ENCODE measurements at places on chromosomes 2 and 18.

- no peak for DNase-seq
Measured at GRCh38 chr18:79542876-79543750, 136.5 kb upstream of the CTDP1 start.

- DNase-seq: no peak
Measured at GRCh38 chr18:10317864-10318690, 136.4 kb upstream of the APCDD1 start.

DNA sequence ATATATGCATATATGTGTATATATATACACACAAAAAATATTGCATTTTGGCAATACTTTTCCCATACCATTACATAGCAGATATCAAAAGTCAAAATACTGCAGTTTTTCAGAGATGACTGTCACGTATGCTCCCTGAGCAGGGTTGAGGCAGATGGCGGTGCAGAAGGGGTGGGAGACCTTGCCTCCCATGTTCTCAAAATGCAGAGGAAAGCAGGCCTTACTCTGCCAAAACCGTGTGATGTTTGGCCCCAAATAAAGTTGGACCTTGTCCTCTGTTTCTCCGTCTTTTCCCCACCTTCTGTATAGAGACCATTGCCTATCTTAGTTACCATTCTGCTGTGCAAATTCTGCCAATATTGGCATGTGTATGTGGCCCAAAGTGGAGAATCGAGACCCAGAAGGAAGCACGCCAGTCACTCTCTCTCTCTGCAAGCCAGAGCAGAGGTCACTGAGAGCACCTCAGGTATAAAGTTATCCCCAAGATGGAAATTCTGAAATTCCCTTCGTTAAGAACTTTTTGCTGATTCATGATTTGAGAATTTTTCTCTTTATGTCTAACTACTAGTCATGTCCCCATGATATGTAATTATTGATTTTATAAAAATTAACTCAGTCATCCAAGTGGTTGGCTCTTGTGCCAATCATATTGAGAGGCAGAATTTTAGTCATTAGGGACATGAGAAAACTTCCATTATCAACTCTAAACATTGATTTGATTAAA, 898.8 kb downstream of the EPHA4 start:
- no peak for DNase-seq

GRCh38 chr2:233115741-233116140, 55.6 kb downstream of the INPP5D start:
- no peak for DNase-seq

- DNase-seq: no peak
Measured at GRCh38 chr2:48482769-48483168, 47.2 kb upstream of the STON1 start.

DNA sequence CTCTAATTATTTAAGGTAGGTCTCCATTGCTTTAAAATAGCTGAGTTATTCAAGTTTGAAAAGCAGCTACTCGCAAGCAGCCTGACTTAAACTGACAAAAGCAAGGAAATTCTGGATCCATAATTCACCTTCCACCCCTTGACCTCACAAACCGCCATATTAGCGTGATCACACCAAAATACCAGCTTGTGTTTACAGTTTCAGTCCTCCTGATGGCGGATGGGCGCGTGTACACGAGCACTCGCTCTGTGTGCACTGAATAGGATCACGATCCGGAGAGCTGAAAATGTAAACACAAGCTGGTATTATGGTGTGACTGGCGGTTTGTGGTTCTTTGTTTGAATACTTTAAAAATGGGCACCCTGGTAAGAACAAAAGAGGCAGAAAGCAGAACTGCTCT, 42.4 kb upstream of the PSMD14 start:
- DNase-seq: no peak

DNA sequence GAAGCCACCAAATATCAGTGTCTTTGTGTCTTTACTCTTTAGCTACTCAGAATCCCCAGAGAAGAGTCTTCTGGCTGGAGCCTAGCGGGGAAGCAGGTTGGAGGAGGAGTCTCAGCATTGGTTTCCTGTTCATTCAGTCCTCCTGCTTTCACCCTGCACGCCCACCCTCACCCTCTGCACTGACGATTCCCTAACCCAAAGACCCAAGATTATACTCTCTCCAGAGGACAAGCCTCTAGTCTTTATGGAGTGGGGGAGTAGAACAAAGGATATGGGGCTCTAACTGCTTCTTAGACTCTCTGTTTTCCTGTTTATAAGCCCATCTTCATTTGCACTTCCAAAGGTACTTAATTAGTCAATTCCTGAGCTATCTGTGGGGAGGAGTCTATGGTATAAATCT, 338.8 kb downstream of the AGPS start:
- no peak for DNase-seq

GRCh38 chr2:157355618-157356017, 30.0 kb upstream of the ERMN start:
- DNase-seq: peak; percentile 61

GRCh38 chr2:73836141-73836943, 7.6 kb downstream of the STAMBP start:
- DNase-seq: no peak

GRCh38 chr2:174694920-174695319, 69.4 kb downstream of the CHRNA1 start:
- DNase-seq: no peak

DNA sequence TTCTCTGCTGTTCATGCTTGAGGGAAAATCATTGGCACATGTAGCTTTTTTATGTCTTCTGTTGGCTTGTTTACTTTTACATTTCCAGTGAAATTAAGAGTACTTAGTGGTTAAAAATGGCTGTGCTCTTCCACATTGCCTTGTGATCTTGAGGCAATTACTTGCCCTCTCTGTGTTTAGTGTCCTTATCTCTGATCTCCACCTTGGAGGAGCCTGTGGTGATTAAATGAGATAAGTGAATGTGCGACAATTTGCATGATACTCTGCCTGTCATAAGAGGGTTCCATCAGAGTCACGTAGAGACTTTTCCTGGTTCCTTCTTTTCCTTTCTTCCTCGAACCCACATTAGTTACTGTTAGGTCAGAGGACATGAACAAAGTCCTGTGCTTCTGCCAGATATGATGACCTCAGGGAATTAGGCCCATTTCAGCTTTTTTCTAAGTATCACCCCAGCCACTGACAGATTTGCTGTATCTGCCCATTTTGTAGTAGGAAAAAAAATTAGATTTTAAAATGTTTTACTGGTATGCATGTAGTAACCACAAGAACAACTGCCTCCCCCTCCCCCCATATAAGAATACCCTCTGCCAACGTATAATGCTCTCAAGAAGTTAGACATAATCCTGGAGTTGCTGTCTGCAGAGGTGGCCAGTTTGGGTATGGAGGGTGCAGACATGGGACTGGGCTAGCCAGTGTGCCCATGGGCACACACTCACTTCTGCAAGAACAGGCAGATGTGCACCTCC, 51.9 kb downstream of the TET3 start:
- DNase-seq: no peak

- DNase-seq: no peak
Measured at GRCh38 chr2:58308435-58308834, 67.3 kb upstream of the FANCL start.

- DNase-seq: no peak
Measured at GRCh38 chr2:127081826-127082633, 24.9 kb downstream of the BIN1 start.

GRCh38 chr18:41199212-41199611, 755.8 kb upstream of the PIK3C3 start:
- no peak for DNase-seq

DNA sequence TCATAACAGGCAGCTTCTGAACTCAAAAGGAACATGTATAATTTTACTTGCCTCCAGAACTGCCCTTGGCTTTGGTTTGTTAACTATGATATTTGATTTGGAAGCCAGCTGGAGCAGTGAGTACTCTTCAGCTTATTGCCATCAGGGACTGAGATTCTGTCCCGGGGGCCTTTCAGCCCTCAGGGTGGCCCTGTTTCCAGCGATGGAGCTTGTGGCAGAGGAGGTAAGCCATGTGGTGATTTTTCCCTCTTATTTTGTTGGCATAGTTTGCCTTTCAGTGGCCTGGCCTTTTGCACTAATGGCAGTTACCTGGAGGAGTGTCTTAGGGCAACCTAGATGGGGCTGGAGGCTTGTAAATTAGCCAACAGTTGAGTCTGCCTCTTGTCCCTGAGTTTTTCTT, 1955.0 kb upstream of the LRRTM1 start:
- no peak for DNase-seq

DNA sequence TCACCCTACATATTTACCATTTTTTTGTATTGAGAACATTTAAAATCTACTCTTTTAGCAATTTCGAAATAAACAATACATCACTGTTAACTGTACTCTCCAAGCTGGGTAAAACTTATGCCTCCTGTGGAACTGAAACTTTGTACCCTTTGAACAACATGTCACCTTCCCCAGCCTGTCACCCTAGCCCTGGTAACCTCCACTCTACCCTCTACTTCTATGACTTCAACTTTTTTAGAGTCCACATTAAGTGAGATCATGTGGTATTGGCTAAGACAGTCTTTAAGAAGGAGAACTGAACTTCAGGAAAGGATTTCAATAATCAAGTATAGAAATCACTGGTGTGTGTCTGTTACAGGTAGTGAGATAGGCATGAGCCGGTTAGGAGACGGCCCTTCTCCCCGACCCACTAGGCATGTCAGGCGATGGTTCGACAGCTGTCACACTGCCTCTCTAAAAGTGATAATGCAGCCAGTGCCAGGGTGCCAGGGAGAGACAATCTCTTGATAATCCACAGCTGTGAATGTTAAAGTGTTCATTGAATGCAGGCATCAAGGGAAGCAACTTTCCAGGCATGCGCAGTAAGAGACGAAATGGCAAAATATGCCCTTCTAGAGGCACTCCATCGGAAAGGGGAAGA, 74.6 kb upstream of the RNF152 start:
- DNase-seq: no peak

GRCh38 chr2:30078521-30078920, 68.3 kb upstream of the YPEL5 start:
- DNase-seq: peak; percentile 11

DNA sequence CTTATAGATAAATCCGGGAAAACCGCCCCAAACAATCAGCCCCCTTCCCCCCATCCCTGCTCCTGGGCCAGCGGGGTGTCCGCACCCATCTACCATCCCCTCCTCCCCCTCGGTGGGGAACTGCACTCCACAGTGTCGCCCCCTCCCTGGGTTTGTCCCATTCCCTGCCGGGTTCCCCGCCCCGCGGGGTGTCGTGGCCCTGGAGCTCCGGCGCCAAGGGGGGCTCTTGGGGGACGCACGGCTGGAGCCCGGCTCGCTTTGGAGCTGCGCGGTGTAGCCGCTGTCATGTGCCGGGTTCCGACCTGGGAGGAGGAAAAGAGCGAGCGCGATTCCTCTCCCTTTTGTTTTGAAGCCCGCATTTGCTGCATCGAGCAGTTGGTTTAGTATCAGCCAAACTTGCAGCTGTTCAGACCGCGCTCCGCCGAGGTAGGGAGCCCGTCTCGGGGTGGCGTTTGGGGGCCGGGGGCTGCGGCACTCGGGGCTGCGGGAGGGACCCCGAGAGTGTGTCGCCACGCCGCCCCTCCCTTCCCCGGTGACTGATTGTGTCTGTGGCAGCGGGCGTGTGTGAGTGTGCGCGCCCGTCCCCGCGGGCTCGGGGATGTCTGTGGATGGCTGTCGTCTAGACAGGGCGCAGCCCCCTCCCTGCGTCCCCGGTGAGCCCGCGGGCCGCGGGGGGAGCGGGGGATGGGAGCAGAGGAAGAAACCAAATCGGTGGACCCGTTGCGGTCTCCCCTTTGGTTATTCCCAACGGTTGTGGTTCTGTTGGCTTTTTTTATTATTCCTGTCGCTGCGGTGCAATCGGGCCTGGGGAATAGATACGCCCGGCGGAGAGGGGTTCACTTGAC, 797 bp downstream of the CTIF start:
- peak; percentile 58 for DNase-seq

DNA sequence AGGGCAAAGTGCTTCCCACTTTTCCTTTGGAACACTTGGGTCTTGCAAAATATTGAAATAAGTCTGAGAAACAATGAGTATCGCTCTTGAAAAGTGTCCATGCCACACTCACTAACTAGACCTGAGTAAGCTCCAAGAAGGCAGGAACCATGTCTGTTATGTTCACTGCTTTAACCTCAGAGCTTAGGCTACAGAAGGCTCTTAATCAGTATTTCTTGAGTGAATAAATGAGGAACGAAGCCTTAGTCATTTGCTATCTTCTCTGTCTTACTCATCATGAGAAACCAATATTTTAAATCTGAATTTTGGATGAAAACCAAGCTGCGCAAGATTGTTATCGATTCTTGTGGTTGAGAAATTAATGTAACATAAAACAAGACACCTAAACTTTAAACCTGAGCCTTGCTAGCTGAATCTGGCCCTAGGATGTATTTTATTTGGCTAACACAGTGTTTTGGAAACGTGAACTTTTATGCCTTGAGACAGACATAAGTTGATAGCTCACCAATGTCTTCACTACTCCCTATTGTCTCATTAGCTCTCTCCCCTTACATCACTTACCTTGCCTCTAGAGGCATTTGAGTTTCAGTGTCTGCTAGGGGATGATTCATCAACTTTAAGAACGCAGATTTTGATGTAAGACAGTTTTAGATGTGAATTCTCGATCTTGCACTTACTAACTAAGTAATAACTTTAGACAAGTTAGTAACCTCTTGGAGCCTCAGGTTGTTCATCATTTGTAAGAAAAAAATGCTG, 392.8 kb upstream of the MEIS1 start:
- no peak for DNase-seq

- no peak for DNase-seq
Measured at GRCh38 chr2:239870276-239870675, 154.9 kb downstream of the NDUFA10 start.

DNA sequence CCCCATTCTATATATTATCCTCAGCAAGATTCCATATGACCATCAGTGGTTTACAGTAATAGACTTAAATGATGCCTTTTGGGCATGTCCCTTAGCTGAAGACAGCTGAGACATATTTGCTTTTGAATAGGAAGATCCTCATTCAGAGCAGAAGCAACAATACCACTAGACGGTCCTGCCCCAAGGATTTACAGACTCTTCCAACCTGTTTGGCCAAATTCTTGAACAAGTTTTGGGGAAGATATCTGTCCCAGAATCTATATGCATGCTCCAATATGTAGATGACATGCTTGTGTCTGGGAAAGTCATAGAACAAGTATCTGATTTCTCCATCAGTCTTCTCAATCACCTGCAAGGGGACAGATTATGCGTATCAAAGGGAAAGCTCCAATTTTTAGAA, 137.1 kb upstream of the RMP24 start:
- no peak for DNase-seq

- no peak for DNase-seq
Measured at GRCh38 chr2:202005272-202005887, 28.3 kb upstream of the FZD7 start.

- no peak for DNase-seq
Measured at GRCh38 chr2:35347561-35347960, 1008.0 kb upstream of the CRIM1 start.

DNA sequence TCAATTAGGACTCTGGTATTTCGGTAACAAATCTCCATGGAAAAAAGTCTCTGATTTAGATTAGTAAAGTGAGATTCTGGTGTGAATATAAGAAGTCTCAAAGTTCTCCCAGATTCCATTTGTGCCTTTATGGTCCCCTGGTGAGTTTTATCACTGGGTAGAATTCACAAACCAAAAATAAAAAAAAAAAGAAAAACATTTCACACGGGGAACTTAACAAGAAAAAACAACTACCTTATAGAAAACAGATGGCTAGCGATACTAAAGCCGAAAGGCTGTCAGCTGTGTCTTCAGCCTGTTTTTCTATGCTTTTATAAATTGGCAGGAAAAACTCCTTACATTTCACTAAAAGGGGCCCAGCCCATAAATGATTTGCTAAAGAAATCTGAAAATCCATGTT, 50.6 kb downstream of the COL5A2 start:
- DNase-seq: peak; percentile 87

- no peak for DNase-seq
Measured at GRCh38 chr2:15797231-15797938, 143.0 kb upstream of the MYCN start.

- DNase-seq: no peak
Measured at GRCh38 chr18:75083761-75084160, 125.2 kb downstream of the PTGR3 start.

- no peak for DNase-seq
Measured at GRCh38 chr2:226424971-226425370, 374.6 kb downstream of the IRS1 start.
